Esophagus muscularis mucosa (tissue), 4 donors: ENCODE measurements at places on chromosomes 2 and 18. TPM values are rescaled to one million over a fixed set of nuclear protein-coding genes. Genes with fewer than 3 reads are reported as not detected.

DNA sequence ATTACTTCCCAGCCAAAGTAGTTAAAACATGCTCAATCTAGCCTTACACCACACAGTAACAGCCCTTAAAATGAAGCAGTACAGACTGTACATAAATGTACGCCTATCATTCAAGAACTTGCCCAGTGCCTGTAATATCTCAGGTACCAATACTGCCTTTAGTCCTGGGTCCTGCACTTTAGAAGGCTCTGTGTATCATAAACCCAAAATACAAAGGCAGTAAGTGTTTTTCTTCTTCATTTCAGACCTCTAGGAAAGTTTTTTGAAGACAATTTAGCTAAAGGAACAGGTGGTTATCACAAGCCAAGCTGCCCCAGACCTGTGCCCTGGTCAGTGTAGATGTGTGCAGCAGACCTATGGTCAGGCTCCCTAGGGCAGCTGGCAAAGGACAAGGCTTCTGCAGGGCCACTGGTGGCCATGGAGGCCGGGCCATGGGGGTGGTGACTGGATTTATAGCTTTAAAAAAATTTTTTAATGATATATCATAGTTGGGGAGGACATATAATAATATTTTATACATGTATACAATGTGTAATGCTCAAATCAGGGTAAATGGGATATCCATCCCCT, 18.8 kb downstream of the LPIN2 start:
- no peak for DNase-seq
- no peak overlapping the region for H3K27ac ChIP-seq

GRCh38 chr2:86229221-86229620, 30.0 kb downstream of the MRPL35 start:
- no peak overlapping the region for H3K27ac ChIP-seq
- H3K27me3 ChIP-seq: no peaks in the 10 kb centered on the region
- DNase-seq: no peak

DNA sequence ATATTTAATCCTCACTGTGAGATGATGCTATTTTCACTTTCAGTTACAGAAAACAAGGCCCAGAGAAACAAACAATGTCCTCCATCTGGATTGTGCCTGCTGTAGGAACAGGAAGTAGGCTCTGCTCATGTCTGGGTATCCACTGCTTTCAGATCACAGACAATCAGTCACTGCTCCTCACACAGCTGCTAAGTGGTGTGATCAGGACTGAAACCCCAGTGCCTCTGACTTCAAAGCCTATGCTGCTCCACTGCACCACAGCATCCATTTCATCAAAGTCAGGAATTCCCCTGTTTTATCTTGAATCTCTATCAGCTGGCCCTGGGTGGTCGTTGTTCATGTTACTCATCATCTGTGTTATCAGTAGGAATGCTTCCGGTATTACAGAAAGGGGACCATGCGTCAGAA, 303.8 kb upstream of the TRIB2 start:
- H3K27me3 ChIP-seq: no peaks in the 10 kb centered on the region
- H3K27ac ChIP-seq: no peak overlapping the region
- H3K36me3 ChIP-seq: no peaks in the 10 kb centered on the region
- H3K4me3 ChIP-seq: no peak overlapping the region
- H3K4me1 ChIP-seq: peaks cover 6% of the 10 kb centered on the region
- no peak for DNase-seq

GRCh38 chr2:26567534-26567933, 73.6 kb downstream of the CIB4 start:
- DNase-seq: no peak
- H3K36me3 ChIP-seq: no peaks in the 10 kb centered on the region
- no peak overlapping the region for H3K27ac ChIP-seq
- H3K4me1 ChIP-seq: peaks cover 13% of the 10 kb centered on the region
- no peaks in the 10 kb centered on the region for H3K27me3 ChIP-seq

- H3K4me1 ChIP-seq: peaks cover 80% of the 10 kb centered on the region
- H3K4me3 ChIP-seq: no peak overlapping the region
- no peaks in the 10 kb centered on the region for H3K27me3 ChIP-seq
- H3K27ac ChIP-seq: no peak overlapping the region
Observed at GRCh38 chr2:46339200-46339599, 42.0 kb downstream of the EPAS1 start.

CHST9 gene
- total RNA-seq: 2.0 TPM

DNA sequence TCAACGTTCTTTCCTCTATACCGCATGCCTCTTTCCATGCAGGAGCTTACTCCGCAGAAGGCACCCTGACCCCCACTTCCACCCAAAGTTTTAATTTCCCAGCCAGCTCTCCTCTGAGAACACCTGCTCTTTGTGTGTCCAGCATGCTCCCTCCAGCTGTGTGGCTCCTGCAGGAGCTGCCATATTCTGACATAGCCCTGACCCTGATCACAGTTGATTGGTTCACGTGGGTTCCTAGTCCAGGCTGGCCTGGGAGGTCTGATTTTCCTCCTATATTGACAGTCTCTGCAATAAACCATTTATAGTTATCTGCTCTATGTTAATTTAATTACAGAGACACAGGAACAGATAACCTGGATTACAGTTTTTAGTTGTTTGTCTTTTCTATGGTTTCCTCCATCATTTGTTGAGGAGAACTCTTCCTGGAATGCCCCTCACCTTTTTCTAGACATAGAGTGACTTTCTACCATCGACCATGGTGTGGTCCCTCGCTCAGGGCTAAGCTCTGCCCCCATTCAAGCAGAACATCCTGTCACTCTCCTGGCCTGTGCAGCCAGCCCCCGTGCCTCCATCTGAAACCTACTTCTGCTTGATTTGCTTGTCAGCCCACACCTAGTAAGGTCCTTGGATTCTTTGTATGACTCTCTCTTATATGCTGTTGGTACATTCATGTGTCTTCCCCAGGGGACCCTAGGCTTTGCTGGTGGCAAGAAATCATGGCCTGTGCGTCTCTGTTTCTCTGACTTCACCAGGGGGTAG, 231.5 kb downstream of the LPIN1 start:
- DNase-seq: peak; percentile 70
- no peaks in the 10 kb centered on the region for H3K4me1 ChIP-seq
- H3K36me3 ChIP-seq: no peaks in the 10 kb centered on the region
- no peak overlapping the region for H3K27ac ChIP-seq
- no peaks in the 10 kb centered on the region for H3K27me3 ChIP-seq

DNA sequence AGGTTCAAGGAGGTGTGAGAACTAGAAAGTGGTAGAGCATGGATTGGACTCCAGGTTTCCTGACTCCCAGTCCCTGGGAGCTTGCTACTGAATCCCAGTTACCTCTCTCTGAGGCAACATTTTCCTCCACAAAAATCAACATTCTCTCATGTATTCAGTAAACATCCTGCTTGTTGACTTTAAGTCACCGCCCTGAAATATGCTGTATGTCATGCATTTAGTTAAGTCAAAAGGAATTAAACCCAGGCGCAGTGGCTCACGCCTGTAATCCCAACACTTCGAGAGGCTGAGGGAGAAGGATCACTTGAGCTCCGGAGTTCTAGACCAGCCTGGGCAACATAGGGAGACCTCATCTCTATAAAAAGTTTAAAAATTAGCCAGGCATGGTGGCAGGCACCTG, 3.8 kb downstream of the MATN3 start:
- peaks cover 19% of the 10 kb centered on the region for H3K4me1 ChIP-seq
- DNase-seq: no peak
- H3K36me3 ChIP-seq: no peaks in the 10 kb centered on the region
- H3K27me3 ChIP-seq: peaks cover 37% of the 10 kb centered on the region
- H3K4me3 ChIP-seq: no peak overlapping the region
- H3K27ac ChIP-seq: no peak overlapping the region

FBXO48 gene
- total RNA-seq: 0.33 TPM

CD8B gene
- not detected for total RNA-seq

DNA sequence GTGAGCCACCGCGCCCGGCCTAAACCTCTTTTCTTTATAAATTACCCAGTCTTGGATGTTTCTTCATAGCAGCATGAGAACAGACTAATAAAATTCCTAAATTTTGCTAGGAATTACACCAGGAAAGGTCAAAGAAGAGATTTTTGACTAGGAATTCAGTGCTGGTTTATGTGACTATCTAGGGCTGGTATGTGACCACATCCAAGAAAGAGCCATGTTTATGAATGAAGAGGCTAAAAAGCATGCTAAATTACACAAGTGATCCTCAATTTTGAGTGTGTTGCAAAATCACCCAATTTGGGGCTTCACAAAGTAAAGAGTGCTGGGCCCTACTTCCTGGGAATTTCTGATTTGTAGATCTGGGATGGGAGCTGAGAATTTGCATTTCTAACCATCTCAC, 123.6 kb downstream of the CSRNP3 start:
- H3K27me3 ChIP-seq: no peaks in the 10 kb centered on the region
- no peak overlapping the region for H3K4me3 ChIP-seq
- H3K36me3 ChIP-seq: peaks cover 4% of the 10 kb centered on the region

OTOS gene
- not detected for total RNA-seq

- H3K4me1 ChIP-seq: no peaks in the 10 kb centered on the region
- H3K27me3 ChIP-seq: no peaks in the 10 kb centered on the region
- H3K4me3 ChIP-seq: no peak overlapping the region
- peaks cover 19% of the 10 kb centered on the region for H3K36me3 ChIP-seq
Observed at GRCh38 chr2:121400201-121400600, 115.2 kb upstream of the TFCP2L1 start.

HAAO gene
- 3.2 TPM for total RNA-seq

RGPD4 gene
- not detected for total RNA-seq

DNA sequence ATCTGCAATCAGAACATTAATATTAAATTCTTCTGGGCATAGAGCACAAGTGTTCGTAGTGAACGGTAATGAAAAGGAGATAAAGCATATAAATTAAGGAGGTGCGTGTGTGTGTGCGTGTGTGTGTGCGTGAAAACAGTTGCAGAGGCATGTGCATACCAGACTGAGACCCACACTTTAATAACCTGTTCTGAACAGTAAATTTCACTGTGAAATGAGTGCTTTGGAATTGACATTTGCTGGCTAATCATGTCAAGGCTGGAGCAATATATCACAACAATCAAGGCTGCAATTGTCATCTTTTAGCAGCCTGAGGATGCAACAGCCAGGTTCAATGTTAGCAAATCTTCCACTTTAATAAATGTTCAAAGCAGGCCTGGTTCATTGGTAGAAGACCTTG, 57.9 kb downstream of the DCDC2C start:
- no peaks in the 10 kb centered on the region for H3K36me3 ChIP-seq
- no peak for DNase-seq
- H3K27ac ChIP-seq: no peak overlapping the region
- H3K4me1 ChIP-seq: no peaks in the 10 kb centered on the region

DNA sequence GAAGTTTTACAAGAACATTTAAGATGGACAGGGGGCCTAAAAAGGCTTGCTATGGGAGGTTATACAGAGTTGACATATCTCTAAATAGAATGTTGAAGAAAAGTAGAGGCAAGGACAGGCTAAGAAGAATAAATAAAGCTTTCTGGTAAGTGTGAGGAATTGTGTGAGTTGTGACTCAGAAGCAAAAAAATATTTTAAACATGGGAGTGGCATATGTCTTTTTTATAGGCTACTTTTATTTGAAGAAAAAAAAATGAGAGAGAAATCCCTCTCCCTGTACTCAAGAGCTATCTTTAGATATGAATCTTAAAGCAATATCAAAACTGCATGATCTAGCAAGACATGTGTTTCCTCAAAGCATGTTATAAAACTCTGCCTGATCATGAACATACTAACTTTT, 41.1 kb downstream of the RAB3GAP1 start:
- DNase-seq: no peak
- H3K4me3 ChIP-seq: no peak overlapping the region
- no peaks in the 10 kb centered on the region for H3K27me3 ChIP-seq
- H3K27ac ChIP-seq: no peak overlapping the region
- peaks cover 42% of the 10 kb centered on the region for H3K36me3 ChIP-seq

ORC4 gene
- 20.2 TPM for total RNA-seq

ASB3 gene
- 12.3 TPM for total RNA-seq

- no peak overlapping the region for H3K27ac ChIP-seq
- H3K4me1 ChIP-seq: no peaks in the 10 kb centered on the region
- H3K36me3 ChIP-seq: no peaks in the 10 kb centered on the region
Observed at GRCh38 chr2:47592381-47592780, 189.4 kb downstream of the MSH2 start.

DNA sequence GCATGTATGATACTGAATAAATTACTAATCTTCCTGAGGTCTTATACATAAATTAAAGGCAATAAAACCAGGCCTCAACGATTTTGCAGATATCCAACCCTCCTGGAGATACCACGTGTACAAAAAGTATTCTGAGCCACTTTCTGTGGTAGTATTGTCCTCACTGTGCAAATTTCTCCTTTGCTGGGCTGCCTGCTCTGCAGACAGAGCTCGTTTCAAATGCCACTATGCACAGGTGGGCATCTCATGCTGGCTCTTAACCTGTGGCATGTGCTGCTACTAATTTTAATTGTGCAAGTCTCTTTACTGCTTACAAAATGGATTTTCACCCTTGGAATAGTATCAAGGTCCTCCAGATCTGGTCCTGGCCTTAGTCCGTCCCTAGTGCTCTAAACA, 66.4 kb upstream of the SLC16A14 start:
- H3K27me3 ChIP-seq: no peaks in the 10 kb centered on the region
- H3K36me3 ChIP-seq: no peaks in the 10 kb centered on the region
- H3K4me1 ChIP-seq: peaks cover 19% of the 10 kb centered on the region

FAM110C gene
- 1.7 TPM for total RNA-seq

IL1A gene
- total RNA-seq: not detected

CAPG gene
- total RNA-seq: 22.8 TPM
